Testis (tissue), 5 donors: ENCODE measurements at places on chromosomes 7 and 10.

- DNase-seq = peak; percentile 70
These were observed 588 bp upstream of the PAOX start for GRCh38 chr10:133378251-133379096.

- peak; percentile 37 for DNase-seq
These were observed 994 bp upstream of the MAGI2 start for GRCh38 chr7:79454361-79454960.

DNA sequence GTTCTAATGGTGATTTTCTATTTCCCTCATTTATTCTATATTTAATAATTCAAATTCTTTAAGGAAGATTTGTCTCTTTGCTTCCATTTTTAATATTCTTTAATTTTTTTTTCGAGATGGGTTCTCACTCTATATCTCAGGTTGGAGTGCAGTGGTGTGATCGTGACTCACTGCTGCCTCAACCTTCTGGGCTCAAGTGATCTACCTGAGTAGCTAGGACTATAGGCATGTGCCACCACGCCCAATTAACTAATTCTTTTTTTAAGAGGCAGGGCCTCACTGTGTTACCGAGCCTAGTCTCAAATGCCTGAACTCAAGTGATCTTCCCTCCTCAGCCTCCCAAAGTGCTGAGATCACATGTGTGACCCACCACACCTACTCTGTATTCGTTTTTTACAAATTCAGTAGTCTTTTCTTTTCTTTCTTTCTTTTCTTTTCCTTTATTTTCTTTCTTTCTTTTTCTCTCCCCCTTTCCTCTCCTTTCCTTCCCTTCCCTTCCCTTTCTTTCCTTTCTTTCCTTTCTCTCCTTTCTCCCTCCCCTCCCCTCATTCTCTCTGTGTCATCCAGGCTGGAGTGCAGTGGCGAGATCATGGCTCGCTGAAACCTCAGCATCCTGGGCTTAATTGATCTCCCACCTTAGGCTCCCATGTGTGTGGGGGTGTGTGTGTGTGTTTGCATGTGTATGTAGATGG, 323.1 kb downstream of the ADK start:
- DNase-seq = no peak

DNA sequence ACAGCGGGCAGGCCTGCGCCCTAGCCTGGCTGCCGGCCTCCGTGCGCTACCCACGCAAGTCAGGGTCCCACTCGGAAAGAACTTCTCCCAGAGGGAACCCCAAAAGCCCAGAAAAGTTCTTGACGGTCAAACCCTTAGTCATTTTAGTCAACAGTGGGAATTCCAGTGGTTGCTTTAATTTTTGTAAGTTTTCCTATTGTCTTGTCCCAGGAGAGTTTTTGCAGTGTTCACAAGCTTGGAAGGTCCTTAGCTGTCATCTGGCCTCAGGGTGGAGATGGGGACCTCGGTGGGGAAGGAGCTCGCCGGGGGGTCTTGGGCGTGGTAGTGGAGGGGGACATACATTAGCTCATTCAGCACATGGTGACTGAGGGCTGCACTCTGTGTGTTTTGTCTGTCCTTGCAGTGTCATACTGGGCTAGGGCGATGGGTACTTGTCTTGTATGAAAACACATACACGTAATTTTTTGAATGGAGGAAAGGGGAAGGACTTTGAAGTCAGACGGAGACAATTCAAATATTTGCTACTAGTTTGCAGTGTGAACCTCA, 736 bp downstream of the MINDY4 start:
- no peak for DNase-seq

DNA sequence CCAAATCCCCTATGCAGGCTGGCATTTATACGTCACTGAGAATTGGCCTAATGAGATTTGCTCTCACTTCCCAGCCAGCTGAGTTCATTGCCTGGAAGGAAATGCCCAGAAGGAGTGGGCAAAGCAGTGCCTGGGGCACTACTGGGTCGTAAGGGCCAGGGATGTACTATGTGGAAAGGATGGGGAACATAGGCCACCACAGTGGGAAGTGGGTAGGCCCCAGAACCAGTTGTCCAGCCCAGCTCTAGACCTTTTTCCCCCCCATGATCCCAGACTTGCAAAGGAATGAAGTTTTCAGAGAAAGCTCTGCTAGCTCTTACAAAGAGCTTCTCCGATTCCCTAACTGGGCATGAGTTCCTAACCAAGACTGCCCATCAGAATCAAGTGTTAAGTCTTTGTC, 13.9 kb downstream of the TRPV5 start:
- no peak for DNase-seq

DNA sequence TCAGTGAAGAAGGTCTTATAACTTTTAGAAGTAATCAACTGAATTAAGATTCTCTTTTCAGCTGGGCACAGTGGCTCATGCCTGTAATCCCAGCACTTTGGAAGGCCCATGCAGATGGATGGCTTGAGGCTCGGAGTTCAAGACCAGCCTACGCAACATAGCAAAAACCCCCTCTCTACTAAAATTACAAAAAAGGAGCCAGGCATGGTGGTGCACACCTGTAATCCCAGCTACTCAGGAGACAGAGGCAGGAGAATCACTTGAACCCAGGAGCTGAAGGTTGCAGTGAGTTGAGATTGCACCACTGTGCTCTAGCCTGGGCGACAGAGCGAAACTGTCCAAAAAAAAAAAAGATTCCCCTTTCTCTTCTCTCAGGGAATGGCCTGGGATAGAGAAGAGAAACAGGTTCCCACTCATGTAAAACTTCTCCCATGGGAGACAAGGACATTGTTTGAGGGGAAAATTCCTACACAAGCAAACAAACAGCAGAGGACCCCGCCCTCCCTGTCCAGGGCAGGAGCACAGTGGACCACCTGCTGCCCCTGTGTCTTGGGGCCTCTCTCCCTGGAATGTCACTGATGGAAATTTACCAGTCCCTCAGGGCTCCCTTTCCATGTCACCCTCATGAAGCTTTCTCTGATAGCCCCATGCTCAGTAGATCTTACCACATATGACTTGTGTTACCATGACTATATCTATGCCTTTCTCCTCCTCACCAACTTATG, 5.6 kb downstream of the IL2RA start:
- DNase-seq = no peak
